GM19239 (cell line): ENCODE measurements at places on chromosomes 5 and 9.

- DNase-seq = no peak
Measured at GRCh38 chr5:176636426-176636825, 6.0 kb downstream of the EIF4E1B start.

- DNase-seq = no peak
Measured at GRCh38 chr5:179275941-179276837, 69.1 kb downstream of the ADAMTS2 start.

DNA sequence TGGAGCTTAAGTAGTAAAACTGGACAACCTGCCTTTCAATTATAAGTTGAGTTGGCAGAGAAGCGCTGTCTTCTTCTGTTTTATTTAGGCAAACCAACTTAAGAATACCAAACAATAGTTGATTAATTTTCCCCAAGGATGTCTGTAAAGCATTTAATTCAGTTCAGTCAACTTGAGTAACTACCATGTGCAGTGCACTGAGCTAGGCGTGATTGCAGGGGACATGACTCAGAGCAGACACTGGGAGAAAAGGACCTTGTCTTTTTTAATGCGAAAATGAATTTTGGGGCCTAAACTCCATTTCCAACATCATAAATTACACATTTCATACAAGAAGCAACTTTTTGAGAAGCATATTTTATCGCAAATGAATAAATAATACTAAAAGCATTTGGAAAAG, 66.3 kb downstream of the FBXL7 start:
- no peak for DNase-seq

- DNase-seq = no peak
Measured at GRCh38 chr5:34834794-34835089, 4.2 kb upstream of the TTC23L start.

DNA sequence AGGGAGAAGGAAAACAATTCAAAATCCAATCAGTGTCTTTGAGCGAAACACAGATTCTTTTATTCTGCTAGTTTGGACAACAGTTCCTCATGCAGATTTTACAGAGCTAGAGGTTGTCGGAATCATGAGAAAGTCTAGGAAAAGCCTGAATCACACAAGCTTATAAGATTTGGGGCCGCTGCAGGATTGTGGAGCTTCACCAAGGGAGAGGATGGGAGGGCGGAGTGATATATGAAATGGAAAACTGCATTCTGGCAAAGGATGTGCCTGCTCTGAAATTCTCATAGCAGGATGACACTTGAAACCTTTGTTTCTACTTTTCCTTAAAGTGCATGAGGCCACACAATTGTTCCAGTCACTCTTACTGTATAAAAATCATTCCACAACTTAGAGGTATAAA, 134.3 kb downstream of the OR2K2 start:
- no peak for DNase-seq

DNA sequence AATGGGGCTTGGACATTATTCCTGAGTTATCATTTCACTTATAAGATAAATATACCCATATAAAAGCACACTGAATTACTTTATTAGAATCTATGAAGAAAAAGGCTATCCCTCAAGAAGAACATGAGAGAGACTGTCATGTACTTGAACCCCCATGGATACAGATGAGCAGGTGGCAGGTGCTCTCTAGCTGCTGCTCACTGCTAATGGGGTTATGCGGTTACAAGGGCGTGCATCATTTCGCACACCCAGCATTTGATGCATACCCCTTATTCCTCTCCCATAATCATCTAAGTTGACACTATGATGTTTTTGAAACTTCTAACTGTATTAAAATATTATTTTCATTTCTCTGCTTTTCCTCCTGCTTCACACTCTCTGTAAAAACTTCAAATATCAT, 16.4 kb downstream of the ITK start:
- no peak for DNase-seq

DNA sequence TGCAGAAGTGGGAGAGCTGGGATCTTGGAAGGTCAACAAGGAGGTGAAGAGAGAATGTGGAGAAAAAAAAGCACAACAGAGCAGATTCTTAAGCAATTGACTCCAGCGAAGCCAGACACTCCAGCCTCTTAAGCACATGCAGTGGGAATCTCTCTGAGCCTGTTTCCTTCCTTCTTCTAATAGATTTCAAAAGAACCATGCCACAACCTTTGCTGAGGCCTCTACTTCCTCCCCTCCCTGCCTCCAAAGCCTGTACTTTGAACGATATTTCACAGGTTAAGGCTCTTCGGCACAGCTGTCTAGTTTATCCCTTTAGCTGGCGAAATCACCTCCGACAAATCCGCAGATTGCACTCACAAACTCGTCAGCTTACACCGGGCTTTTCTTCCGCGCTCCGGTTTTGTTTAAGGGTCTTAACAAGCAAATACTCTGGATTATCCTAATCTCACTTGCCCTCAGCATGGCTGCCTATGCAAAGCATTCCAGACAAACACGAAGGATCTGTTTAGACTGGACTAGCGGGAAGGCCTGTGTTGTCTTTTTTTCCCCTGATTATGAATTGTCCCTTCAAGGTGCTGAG, 211.6 kb upstream of the PANK3 start:
- DNase-seq = no peak

- no peak for DNase-seq
Measured at GRCh38 chr9:68492806-68493205, 47.9 kb downstream of the TMEM252 start.

GRCh38 chr9:117091529-117091928, 323.3 kb downstream of the ASTN2 start:
- DNase-seq = no peak

GRCh38 chr5:5017827-5018577, 122.1 kb upstream of the ADAMTS16 start:
- no peak for DNase-seq

DNA sequence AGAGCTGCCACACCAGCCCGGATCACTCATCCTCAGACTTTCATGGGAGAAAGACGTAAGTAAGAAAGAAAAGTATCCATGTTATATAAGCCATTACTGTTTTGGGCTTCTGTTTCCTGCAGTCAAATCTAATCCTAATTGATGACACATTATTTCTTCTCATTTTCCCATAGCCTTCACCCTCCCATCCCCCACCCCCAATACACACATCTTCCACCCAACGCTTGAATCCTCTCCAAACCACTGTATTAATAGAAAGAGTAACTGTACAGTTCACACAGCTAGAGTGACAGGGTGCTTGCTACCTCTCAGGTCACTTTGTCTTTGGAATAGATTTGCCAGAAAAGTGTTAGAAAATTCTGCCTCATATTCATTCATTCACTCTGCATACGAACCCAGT, 69.3 kb upstream of the IL17B start:
- no peak for DNase-seq

GRCh38 chr9:124280176-124280691, 22.5 kb downstream of the NEK6 start:
- no peak for DNase-seq

GRCh38 chr5:160075073-160075472, 44.2 kb downstream of the PWWP2A start:
- no peak for DNase-seq

- DNase-seq = peak; percentile 72
Measured at GRCh38 chr5:151078490-151079262, 2.2 kb downstream of the TNIP1 start.
